Substantia nigra (tissue), 51 donors: ENCODE measurements at places on chromosomes 5 and 9.

GRCh38 chr5:124371111-124371706 lies 375.2 kb downstream of the ZNF608 start:
- DNase-seq: no peak

DNA sequence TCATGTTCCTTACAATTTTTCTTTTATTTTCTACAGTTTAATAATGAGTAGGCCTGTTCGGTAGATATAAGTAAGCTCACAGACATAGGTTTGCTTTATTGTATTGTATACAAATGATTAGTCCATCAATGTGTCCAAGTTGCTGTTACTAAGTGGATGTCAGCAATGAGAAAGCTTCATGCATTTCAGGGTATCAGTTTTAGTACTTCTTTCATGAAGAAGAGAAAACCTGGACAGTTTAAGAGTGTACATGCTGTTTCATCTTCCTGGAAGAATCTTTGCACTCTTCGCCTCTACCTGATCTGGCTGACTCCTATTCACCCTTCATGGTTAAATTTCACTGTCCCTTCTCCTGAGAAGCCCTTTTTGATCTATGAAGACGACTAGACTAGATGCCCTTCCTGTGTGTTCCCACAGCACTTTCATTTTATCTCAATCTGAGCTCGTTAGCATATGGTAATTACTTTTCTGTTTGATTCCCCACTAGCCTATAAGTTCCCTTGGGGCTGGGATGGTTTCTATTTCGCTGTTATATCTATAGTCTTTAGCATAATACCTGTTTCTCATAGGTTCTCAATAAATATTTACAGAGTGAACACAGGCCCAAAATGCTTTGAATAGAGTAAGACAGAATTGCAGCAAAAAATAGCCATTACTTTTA lies 70.7 kb downstream of the CETN3 start:
- no peak for DNase-seq

DNA sequence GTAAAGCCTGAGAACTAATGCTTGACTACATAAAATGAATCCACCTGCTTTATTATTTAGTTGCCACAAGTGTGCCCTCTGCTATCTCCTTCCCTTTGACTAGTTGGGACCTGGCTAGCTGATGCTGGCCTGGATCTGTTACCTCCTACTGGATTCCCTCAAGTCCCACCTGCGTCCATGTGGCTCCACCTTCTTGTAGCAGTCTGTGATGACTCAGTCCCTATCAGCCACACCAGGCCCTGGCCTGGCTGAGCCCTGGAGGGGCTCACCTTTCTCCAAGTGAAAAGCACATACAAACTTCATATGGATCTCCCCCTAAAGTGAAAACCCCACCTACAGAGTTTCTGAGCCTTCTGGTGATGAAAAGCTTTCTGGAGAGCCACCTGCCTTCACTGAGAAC lies 611.4 kb downstream of the SEMA5A start:
- no peak for DNase-seq

DNA sequence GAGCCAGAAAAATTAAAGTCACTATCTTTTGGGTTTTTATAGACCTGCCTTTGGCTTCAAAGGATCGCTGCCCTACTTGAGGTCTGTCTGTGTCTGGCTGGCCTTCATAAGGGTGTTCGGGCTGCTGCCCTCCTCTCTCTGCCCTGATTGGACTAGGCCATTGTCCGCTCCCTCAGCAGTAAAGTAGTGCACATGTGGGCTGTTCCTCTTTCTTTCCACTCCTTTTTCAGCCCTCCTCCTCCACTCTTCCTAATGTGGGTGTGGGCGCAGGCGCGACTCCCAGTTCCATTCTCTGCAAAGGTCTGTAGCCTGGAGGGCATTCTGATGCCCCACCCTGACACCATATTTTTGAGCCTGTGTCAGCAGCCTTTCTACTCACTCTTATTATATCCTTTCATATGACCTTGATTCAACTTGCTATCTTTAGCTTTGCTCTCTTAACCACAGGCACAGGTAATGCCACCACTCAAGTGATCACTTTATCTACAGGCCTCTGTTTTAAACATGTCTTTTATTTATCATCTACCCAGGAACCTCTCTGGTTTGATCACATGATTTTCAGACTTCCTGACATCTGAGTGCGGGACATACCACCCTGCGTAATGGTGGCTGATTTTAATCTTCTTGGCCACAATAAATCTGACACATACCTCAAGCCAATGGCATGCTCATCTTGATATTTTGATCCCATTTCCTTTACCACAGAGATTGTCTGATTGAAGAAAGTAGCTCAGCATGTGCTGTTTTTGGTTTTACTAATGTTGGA lies 144.5 kb downstream of the AOPEP start:
- no peak for DNase-seq

- no peak for DNase-seq
Observed at GRCh38 chr9:4796988-4797853, 4.5 kb downstream of the RCL1 start.

- DNase-seq: no peak
Observed at GRCh38 chr5:91383956-91384300, 811 bp upstream of the ARRDC3 start.

- DNase-seq: no peak
Observed at GRCh38 chr5:62371409-62371808, 32.3 kb downstream of the DIMT1 start.

GRCh38 chr9:136004219-136004618 lies 43.0 kb upstream of the UBAC1 start:
- no peak for DNase-seq

- DNase-seq: no peak
Observed at GRCh38 chr5:61167382-61167781, 5.1 kb upstream of the SMIM15 start.

- no peak for DNase-seq
Observed at GRCh38 chr9:18976221-18976708, 56.7 kb downstream of the SAXO1 start.

- no peak for DNase-seq
Observed at GRCh38 chr5:117131048-117131679, 556.5 kb upstream of the SEMA6A start.

- DNase-seq: no peak
Observed at GRCh38 chr5:120122703-120123102, 341.4 kb upstream of the PRR16 start.

DNA sequence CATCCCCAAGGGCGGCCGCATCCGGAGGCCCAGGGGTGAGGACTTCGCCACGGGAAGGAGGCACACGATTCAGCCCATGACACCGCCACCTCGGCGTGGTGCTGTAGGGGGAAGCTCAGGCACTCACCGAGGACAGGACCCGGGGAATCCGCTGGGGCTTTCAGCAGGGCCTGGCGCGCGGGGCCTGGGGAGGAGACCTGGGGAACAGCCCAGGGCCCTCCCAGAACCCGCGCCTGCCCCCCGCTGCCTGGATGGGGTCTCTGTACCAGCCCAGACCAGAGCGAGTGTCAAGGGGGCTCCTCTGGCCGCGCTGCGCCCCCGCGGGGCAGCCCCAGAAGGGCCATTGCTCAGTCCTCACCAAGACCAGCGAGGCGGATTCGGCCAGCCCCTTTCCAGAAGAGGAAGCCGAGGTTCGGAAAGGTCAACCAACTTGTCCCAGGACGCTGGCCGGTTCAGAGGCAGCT lies 12.8 kb downstream of the COL23A1 start:
- no peak for DNase-seq

DNA sequence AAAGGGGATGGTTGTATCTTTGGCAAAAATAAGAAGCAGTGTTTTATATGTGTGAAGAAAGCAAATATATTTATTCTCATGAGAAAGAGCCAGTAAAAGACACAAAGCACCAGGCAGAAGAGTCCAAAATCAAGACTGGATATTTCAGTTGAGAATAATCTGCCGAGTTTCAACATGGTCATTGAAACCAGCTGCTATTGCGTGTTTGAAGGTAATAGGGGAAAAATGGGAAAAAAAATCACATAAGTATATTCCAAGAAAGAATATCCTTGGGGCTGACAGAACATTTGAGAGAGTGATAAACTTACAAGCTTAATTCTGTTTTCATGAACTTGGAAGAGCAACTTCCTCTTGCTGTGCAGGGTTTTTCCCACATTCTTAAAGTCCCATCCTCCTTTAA lies 79.9 kb downstream of the ISOC1 start:
- no peak for DNase-seq

DNA sequence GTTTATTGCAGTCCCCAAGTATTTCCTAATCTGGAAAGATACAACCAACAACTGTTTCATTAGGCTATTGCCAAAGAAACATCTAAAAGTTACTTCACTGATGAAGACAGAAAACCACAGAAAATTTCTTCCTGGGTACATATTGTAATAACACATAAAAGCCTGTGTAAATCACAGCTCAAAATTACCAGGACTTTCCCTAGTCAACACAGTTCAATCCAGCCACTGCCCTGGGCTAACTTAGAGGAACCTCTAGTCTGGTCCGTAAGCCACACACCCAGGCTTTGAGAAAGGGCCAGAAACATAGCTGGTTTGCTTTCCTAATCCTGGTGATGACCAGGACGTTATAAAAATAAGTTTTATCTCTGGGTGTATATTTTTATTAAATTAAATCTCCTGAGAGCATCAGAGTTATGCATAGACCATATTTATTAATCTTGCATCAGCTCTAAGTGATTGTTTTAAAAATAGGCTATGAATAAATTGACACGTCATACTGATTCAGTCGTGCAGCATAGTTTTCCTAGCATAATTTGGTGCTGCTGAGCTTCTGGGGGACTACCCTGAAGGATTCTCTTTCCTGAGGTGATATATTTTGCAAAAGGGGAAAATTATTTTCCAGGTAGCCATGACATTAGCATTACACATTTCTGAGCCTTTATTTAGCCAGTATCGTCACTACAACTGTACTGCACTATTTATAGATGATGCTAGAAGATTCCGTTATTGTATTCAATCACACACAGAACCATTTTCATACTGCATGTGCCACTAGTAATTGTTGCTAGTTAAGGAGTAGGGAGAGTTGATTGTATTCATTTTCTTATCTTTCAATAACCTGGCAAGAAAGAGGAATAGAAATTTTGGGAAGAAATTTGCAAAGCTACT lies 12.6 kb upstream of the MUSK start:
- DNase-seq: no peak

- DNase-seq: peak; percentile 36
Observed at GRCh38 chr5:6454628-6455053, 6.0 kb downstream of the UBE2QL1 start.

DNA sequence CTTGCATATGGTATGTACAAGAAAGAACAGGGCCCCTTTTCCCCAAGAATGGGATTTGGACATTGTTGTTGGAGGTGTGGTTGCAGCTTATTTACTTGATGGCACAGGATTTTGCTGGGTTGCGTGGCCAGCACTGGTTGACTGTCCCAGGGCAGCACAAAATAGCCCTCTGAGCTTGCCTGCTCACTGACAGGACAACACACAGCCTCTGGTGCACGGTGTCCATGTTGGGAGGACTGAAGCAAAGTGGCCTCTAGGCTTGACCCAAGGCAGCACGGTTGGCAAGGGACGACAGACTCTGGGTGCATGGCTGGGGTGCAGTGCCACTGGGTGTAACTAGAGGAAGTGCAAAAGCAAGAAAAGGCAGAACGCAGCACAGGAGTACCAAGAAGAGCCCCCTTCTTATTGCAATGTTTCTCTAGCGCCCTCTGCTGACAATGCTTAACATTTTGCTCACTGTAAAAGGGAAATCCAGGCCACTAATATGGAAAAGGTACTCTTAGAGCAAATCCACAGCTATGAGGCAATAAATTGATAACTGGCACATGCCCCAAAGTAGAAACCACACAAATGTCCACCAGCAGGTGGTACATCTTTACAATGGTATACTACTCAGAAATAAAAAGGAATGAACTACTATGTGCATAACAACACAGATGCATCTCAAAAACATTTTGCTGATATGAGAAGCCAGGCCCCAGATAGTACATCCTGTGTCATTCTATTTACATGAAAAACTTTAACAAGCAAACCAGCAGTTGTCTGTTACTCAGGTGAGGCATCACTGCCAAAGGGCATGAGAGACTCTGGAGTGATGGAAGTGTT lies 47.4 kb upstream of the BARX1 start:
- no peak for DNase-seq
